Activated T-helper 1 cell treated with anti-CD3 and anti-CD28 coated beads, Interleukin-2, amount 50 U/mL, for 16 hours (primary cell): ENCODE measurements at places on chromosomes 6 and 20.

- DNase-seq, result no peak
Measured at GRCh38 chr20:48191200-48191599, 405.9 kb upstream of the SULF2 start.

- DNase-seq, result no peak
Measured at GRCh38 chr6:126040826-126041225, 54.5 kb downstream of the TRMT11 start.

GRCh38 chr20:22465622-22466446 lies 118.5 kb downstream of the FOXA2 start:
- DNase-seq, result no peak

GRCh38 chr6:90146921-90147649 lies 149.6 kb downstream of the BACH2 start:
- no peak for DNase-seq
